ENCODE measurements at places on chromosomes 3 and 15.

GRCh38 chr3:160820022-160820421, 64.0 kb downstream of the PPM1L start:
- no peak for DNase-seq

- DNase-seq = peak; percentile 35
These were observed 69.3 kb downstream of the NTRK3 start for GRCh38 chr15:88187195-88187594.

DNA sequence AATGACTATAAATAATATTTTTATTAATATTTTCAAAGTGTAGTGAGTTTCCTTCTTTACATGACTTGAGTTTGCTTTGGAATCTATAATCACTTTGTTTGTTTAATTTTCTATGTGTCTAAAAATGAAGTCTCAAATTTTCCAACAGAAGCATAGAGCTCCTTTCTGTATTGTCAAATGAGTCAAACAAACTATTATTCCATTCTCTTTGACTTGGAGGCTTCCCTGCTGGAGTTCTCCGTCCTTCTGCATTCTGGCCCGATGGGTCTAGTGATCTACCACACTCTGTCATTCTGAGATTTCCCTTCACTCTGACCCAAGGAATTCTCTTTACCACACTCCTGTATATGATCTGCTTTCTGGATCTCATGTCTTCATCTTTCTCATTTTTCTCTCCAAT, 30.1 kb downstream of the POLR2M start:
- no peak for DNase-seq

- peak; percentile 69 for DNase-seq
These were observed 9.6 kb upstream of the SST start for GRCh38 chr3:187679638-187680396.

- DNase-seq = no peak
These were observed 8.0 kb upstream of the ITIH3 start for GRCh38 chr3:52786330-52787215.

DNA sequence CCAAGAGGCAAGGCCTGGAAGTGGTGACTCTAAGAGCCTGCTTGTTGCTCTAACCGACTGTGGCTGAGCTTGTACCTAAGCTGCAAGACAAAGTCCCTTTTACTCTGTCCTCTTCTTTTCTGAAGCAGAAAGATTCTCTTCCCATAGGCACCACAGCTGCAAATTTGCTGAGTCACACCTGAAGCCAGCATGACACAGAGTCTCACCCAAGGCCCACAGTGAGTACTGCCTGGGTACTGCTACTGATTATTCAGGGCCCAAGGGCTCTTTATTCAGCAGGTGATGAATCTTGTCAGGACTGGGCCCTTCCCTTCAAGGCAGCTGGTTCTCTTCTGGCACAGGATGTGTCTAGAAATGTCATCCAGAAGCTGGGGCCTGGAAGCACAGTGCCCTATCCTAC, 18.9 kb upstream of the TIGIT start:
- no peak for DNase-seq

Measured in T1000 (cell line).